NCI-H526 (cell line): ENCODE measurements at places on chromosomes 11 and 22.

GRCh38 chr11:46672381-46672839 lies 28.0 kb downstream of the ARHGAP1 start:
- DNase-seq, result no peak

DNA sequence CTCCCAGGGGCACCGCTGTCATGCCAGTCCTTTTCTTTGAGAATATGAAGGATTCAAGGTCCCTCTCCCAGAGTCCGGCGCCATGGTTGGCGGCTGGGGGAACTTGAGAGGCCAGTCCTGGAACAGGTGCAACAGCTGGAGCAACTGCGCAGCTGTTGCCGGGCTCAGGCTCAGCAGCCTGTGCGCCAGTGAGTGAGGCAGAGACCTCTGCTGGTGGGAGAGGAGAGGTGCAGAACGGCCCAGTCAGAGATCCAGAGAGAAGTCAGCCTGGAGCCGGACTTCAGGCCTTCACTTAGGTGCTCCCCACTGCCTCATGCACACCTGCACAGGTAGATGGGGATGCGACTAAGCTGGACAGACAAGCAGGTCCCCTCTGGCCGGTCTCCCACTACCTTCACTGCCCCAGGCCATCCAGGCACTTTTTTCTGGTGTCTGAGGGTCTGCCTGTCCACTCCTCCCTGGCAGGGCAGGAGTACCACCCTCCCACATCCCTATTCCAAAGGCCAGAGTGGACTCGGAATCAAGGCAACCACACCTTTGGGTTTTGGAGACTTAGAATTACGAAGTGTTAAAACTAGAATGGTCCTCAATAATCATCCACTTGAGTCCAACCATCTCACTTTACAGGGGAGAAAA lies 4.6 kb downstream of the CHRDL2 start:
- peak; percentile 92 for DNase-seq

DNA sequence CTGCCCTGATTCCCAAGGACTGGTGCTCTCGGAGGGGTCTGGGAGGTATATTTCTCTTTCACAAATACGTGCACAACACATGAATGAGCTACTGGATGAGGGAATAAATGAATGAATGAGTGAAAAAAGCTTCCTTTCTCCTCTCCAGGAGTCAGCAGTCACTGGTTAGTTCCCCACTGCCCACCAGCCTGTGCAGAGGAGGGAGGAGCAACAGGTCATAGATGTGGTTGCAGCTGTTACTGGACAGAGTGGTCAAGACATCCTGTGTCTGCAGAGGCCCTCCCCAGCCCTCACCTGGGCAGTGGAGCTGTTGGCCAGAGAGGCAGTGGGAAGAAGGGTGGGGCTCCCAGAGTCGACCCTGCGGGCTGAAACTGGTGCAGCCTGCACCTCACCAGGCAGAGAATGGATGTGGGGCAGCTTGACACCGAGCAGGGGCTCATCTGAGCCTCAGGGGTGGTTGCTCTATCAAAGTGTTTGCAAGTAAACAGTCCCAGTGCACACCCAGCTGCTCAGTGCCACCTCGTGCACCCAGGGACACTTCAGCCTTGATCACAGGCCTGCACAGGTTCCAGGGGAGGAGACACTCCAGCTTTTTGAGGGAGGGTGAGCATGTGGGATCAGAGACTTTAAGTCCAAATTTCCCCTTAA lies 1.4 kb upstream of the VPREB1 start:
- DNase-seq, result no peak

- no peak for DNase-seq
These were observed 12.7 kb upstream of the CTSD start for GRCh38 chr11:1776331-1776851.

- no peak for DNase-seq
These were observed 21.6 kb upstream of the ADORA2A start for GRCh38 chr22:24405631-24406321.

GRCh38 chr11:105609341-105609781 lies 512 bp upstream of the GRIA4 start:
- peak; percentile 39 for DNase-seq

GRCh38 chr22:27114186-27114585 lies 456.8 kb downstream of the MIAT start:
- no peak for DNase-seq

DNA sequence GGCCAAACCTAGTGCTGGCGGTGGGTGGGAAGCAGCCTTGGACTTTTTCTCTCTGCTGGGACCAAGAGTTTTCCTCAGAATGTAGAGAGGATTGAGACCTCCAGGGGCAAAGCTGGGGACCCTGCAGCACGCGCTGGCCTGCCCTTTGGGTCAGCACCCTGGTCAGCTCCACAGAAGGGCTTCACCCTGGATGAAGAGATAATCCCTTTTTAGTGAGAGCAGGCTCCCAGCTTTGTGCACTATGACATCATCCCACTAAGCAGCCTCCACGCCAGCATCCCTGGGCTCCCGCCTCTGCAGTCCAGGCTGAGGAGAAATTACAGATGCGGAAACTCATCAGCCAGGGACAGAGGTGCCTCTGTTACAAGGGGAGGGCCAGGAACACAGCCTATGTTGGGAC lies 23.5 kb downstream of the DRICH1 start:
- no peak for DNase-seq

- DNase-seq, result no peak
These were observed 282.8 kb downstream of the NTM start for GRCh38 chr11:131653260-131653659.

DNA sequence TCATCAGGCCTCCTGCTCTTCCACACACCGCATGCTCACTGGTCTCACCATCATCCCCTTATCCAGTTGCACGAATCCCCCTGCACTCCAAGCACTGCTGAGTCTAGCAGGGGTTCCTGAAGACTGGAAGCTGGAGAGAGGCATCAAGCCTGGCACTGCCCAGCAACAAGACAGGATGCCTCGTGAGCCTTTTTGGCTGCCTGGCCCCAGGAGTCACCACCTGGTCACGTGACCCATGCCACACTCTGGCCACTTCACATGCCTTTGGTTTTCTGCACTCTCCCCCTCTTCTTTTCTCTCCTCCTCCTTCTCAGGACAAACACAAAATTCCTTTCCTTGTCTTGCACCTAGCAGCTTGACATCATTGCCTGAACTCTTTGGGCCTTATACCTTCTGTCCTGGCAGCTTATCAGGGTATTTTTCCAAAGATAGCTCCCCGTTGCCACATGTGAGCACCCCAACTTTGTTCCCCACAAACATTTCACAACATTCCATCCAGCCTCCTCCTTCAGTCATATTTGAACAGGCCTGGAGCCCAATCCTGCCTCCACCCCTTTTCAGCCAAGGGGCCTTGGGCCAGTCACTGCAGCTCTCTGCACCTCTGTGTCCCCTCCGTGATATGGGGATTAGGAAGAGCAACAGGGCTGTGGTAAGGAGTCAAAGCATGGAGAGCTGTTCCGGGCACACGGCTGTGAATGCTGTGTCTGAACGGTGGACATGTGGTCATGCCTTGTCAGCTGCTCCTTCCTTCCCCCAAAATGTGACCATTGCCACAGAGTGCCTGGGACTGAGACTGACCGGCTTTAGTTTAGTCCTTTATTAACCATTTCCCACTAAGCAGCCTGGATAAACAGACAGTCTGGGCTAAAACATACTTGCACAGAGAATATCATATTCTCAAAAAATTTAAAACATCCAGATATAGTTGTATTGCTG lies 2.8 kb upstream of the PACSIN2 start:
- DNase-seq, result no peak

GRCh38 chr11:65444314-65445051 lies 21.9 kb downstream of the NEAT1 start:
- DNase-seq, result no peak

DNA sequence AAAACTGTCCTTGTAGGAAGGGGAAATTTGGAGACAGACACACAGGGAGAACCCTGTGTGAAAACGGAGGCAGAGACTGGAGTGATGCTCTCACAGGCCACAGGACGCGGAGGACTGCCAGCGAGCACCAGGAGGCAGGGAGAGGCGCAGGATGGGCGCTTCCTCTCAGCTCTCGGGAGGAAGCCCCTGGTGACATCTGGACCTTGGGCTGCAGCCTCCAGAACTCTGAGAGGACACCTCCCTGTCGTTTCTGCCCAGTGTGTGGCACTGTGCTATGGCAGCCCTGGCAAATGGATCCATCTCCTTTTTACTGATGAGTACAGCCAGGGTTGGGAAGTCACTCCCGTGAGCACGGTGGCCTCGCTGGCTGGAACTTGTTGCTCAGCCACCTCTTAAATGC lies 73.9 kb downstream of the LRRC32 start:
- no peak for DNase-seq

- DNase-seq, result peak; percentile 6
These were observed 23.2 kb downstream of the COMMD9 start for GRCh38 chr11:36265793-36266628.

DNA sequence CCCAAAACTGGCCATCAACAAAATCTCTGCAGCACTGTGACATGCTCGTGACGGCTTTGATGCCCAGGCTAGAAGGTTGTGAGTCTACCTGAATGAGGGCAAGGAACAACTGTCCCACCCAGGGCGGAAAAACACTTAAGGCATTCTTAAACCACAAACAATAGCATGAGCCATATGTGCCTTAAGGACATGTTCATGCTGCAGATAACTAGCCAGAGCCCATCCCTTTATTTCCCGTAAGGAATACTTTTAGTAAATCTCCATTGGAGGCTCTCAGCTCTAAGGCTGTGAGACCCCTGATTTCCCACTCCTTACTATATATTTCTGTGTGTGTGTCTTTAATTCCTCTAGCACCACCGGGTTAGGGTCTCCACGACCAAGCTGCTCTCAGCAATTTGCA lies 3.4 kb downstream of the CHORDC1 start:
- no peak for DNase-seq

DNA sequence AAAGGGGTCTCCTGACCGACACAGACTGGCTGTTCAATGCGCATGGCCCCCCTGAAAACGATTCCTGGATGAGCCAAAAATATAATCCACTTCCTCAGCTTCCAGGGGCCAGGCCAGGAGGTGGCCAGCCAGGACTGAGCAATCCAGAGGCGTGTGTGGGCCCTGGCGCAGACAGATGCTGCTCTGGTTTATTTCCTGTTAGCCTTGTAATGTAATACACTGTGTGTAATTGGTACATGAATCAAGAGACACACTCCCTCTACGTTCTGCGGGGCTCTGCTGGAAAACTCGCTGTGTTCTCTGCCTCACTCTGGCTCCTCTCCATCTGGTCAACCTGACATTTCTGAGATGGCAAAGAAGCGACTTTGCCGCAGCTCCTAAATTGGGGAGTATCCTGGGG lies 26.3 kb upstream of the ISX start:
- DNase-seq, result no peak

DNA sequence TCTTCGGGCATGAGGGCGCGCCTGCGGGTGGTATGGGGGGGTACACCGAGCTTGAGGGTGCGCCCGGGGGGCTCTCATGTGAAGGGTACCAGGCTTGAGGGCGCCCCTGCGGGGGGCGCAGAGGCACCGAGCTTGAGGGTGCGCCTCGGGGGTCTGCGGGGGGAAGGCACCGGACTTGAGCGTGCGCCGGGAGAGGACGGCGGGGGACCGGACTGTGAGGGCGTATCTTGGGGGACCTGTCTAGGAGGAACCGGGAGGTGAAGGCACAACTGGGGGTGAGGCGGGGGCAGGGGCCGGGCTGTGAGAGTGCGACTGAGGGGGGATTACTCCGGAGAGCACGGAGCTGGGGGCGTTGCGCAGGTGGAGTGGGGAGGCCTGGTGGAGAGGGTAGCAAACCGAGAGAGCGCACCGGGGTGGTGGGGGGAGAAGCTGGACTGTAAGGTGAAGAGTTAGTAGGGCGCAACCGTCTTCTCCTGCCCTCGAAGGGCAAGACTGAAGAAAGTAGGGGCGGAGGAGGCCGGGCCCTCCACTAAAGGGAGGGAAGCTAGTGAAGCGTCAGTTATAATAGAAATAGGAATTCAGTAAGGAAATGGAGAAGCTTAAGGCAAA lies 1.1 kb upstream of the DDX6 start:
- DNase-seq, result no peak

DNA sequence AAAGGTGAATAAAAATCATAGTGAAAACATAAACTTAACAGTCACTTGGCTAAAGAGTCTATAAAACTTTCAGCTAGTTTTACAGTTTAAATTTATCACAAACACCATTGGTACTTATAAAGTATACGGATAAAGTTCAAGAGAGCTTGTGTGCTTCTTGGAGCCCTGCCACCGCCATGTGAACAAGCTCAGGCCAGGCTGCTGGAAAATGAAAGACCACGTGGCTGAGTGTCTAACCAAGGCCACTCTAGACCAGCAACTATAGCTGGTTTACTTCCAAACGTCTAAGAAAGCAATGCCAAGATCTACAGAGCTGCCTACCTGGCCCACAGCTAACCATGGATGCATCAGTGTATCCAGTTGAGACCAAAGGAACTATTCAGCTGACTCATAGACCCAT lies 66.3 kb upstream of the API5 start:
- no peak for DNase-seq

- no peak for DNase-seq
These were observed 207.7 kb downstream of the C11orf87 start for GRCh38 chr11:109629734-109630133.

DNA sequence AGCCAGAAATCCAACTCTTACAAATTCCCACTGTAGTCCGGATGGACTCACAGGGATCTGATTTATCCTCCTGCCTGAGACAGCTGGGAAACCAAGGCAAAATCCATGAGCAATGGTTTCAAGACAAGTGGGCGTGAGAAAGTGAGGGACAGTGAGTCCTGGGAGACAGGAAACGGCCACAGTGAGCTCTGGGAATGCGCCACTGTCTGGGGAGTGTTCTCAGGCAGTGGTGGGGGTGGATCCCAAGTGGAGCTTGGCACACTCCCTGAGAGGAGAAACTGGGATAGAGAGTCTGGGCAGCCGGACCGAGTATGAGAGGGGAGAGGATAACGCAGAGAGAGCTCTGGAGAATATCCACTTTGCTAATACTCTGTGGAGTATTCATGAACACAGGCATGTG lies 9.8 kb downstream of the IL17REL start:
- no peak for DNase-seq

DNA sequence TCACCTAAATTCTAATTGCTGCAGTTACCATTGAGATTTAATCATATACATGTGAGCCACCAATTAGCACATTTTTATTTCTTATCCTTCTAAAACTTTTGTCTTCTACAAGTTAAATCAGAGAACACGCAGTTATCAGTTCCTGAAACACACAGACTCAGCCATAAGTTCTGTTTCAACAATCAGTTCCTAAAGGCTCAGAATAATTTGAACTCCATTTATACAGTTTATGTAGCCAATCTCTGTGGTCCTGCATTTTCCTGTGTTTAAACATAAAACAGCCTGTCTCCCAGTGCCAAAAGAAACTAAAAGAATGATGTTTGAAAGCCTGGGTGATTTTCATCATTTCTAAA lies 2.9 kb downstream of the PLAAT3 start:
- DNase-seq, result no peak

- no peak for DNase-seq
These were observed 79.0 kb upstream of the SNX19 start for GRCh38 chr11:130995266-130995665.

GRCh38 chr22:25014896-25015755 lies 62.6 kb downstream of the KIAA1671 start:
- DNase-seq, result no peak

- DNase-seq, result peak; percentile 54
These were observed 1.5 kb downstream of the TCIRG1 start for GRCh38 chr11:68040101-68040956.

GRCh38 chr11:127288926-127289325 lies 288.4 kb upstream of the KIRREL3 start:
- DNase-seq, result no peak
